ENCODE measurements at places on chromosomes 1 and 21.

- DNase-seq = no peak
These were observed 26.2 kb upstream of the A3GALT2 start for GRCh38 chr1:33346927-33347649.

DNA sequence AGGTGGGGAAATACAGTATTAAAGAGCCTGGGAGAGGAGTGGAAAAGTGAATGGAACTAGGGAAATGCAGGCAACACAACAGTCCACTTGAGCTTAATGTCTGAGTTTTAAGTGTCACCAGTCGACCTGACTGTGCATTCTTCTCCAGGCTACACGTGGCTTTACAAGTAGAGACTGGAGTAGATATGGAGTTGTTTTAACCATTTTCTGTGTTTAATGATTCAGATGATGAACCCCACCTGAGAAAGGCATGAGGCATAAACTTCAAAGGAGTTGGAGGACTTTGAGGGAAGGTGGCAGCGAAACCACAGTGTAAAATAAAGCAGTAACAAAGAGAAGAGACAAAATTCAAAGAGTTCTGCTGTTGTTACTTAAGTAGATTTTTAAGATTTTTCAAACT lies 12.6 kb downstream of the FUBP1 start:
- no peak for DNase-seq

DNA sequence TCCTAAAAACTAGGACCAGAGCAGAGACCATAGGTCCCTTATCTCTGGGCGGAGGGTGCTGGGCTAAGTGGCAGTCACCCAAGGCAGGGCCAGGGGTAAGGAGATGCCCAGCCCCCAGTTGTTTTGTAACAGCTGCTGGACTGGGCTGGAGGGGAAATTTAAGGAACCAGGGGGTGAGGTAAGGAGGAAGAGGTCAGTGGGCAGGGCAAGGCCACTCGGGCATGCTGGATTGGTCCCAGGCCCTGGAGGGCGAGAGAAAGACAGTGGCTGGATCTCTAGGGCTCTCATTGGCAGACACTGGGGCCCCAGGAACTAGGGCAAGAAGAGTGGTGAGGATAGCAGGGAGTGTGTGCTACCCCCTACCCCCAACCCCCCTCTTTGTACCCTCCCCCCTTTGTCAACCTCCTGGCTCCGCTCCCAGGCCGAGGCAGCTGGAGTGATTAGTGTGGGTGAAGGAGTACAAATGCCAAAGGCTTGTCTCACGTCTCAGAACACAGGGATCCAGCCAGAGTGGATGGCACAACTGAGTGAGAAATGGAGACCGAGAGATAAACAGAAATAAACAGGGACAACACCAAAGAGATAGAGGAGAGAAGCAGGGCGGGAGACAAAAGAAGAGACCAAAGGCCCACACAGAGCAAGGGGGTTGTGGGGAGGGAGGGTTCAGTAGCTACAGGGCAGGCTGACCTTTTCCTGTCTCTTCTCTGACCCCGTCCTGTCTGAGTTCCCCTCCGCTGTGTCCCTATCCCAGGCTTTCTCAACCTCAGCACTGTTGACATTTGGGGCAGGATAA lies 20.5 kb upstream of the THRAP3 start:
- DNase-seq = no peak

GRCh38 chr1:8089535-8090228 lies 63.6 kb upstream of the ERRFI1 start:
- DNase-seq = no peak

GRCh38 chr1:160351629-160352028 lies 8.4 kb downstream of the NCSTN start:
- DNase-seq = no peak

DNA sequence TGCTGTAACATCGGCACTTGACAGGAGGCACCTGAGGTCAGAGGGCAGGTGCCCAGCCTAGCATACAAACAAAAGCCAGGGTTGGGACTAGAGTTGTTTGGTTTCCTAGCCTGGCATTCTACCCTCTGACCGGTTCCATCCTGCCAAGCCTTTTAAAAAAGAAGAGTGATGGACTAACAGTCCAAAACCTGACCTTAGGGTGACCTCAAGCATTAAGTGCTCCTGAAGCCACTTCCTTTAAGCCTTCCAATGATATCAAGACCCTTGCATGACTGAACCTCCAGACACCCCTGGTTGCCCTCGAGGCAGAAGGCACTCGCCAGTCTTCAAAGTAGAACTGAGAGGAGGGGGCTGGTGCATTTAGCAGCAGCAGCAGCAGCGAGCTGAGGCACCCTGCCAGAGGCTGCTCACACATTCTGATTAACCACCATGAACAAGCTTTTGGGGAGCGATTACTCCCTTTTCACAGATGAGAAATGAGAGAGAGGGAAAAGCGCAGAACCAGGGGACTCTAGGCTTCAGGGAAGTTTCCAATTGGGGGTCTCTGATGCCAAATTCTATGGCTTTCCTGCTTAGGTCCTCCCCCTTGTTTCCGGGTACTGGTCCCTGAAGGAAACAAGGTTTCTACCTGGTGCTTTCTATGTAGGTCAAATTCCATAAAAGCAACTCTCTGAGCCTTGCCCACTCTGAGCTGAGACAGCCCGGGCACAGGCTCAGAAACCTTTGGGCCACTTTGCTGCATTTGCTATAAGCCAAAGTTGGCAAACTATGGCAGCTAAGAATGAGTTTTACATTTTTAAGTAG lies 9.2 kb downstream of the SLC2A1 start:
- DNase-seq = no peak

- DNase-seq = no peak
These were observed 21.6 kb downstream of the MAPKAPK2 start for GRCh38 chr1:206706298-206706791.

GRCh38 chr1:18866314-18866713 lies 6.9 kb upstream of the TAS1R2 start:
- no peak for DNase-seq
